Activated CD4-positive, alpha-beta T cell treated with anti-CD3 and anti-CD28 coated beads for 48 hours (primary cell): ENCODE measurements at places on chromosomes 3 and 15.

GRCh38 chr3:120608506-120608905 is 12.4 kb downstream of the NDUFB4 start:
- no peak for DNase-seq

GRCh38 chr3:124520970-124521369 is 209.3 kb upstream of the UMPS start:
- no peak for DNase-seq

DNA sequence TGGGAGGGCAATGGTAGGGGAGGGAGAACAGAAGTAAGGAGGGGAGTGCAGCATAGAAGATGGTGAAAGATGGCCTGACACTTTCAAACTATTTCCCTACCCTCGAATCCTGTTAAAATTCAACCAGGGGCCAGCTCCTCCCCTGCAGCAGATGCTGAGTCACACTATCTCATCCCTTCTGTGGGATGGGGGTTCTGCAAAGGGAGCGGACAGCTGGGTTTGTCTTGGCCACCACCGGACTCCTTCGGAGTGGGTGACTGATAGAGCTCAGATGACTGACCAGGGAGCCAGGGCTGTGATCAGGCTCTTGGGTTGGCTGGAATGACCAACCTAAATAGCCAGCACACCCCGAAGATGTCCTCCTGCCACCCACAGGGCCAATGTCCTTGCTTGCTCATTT is 33.6 kb upstream of the TMCC1 start:
- no peak for DNase-seq

GRCh38 chr3:38271553-38271952 is 5.9 kb downstream of the SLC22A13 start:
- DNase-seq = no peak

- no peak for DNase-seq
Measured at GRCh38 chr15:91967935-91968606, 114.6 kb downstream of the SLCO3A1 start.

DNA sequence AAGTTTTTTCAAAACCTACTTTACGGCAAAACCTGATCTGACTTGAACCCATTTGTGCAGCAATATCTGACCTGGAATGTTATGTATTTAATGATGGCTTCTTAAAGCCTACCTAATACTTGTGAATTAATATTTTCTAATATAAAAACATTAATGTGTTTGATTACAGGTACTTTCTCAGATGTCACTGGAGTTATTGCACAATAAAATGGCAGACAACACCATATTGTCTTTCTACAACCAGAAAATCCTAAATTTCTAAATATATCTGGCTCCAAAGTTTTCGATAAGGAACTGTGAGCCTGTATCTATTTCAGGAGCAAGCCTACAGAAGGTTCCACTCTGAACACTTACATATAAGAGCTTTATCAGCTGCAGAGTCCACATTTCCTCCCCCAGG is 184.5 kb downstream of the ATP8B4 start:
- DNase-seq = no peak

DNA sequence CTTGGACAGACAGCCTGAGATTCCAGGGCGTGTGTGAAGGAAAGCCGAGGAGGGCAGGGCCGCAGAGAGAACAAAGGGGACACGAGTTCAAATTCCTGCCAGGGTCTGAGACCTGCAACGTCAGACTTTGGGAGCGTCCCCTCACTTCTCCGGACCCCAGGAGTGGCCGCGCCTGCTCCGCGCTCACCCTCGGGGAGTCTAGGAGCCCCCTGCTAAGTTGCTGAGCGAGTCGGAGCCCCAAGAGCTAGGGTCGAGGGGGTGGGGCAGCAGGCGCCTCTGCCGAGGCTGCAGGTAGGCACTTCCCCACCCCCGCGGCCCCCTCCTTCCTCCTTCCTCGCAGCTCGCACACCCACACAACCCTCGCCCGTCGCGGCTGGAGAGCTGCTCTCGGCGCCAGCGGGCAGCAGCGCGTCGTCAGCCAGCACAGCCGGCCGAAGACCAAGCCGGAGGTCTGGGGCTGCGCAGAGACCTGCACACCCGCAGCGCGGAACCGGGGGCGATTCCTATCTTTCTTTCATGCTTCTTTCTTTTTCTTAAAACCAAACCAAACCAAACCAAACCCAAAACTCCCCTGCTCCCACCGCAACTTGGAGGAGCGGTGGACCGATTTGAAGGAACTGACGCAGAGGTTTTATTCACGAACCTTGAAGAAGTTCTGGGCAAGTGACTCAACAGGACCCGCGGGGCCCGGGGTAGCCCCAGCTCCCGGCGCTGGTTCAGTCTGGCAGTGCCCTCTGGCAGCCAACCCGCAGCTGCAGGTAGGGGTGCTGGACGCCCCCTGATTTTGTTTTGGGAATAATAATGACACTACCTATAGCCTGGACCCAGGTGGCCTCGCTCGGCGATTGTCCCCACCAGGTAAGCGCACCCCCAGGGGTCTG is at the start of gene ANKRD34C:
TSS of gene ANKRD34C (plus strand) at position 352 of the 881 bp plus-strand sequence. CDS start 10,563 bp downstream, outside the sequence.
- no peak for DNase-seq

DNA sequence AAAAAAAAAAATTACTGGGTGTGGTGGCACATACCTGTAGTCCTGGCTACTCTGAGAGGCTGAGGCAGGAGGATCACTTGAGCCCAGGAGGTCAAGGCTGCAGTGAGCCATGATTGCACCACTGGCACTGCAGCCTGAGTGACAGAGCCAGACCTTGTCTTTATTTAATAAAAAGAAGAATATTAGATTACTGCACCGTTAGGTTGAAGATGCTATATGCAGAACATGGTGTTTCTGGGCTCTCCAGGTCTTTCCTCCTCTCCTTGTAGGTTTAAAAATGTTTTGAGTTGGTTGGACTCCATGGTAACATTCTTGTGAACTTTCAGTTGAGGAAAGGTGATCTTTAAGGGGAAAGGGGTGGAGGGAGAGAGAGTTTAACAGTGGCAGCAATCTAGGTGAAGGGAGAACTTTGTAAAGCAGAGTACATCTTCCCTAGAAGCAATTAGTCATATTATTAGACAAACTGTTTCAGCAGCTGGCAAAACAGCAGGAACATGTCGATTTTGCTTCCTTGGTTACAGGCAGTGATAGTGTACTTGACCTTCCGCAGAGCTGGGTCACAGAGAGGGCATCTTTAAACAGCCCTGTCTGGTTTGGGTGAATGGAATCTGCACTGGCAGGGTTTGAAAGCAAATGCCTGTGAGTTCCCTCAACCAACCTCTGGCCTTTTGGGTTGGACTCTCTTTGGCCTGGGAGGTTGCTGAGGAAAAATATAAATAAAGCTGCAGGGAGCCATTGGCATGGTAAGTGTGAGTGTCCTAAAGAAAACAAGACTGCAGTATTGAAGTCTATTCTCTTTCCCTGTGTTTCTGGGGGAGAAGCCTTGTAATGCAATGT is 42.8 kb downstream of the NR2C2 start:
- no peak for DNase-seq

GRCh38 chr3:134095005-134095404 is 65.3 kb upstream of the SLCO2A1 start:
- no peak for DNase-seq
